Esophagus muscularis mucosa (tissue), 4 donors: ENCODE measurements at places on chromosomes 12 and 14. TPM values are rescaled to one million over a fixed set of nuclear protein-coding genes. Genes with fewer than 3 reads are reported as not detected.

DNA sequence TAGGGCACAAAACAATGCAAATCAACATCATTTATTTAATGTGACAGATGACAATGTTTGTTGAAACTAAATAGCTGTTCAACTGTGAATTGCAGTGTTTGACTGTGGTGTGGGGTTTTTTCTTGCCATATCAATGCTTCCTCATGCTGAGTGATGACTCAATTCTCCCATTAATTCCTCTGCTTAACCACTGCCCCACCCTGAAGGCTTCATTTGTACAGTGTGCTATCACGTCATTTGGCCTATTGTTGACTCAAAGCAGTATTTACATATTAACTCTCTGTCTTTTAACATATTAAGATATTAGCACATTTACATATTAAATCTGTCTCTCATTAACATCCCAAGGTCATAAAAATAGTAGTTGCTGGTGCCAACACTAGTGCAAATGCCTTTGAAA lies 164.8 kb upstream of the NRXN3 start:
- DNase-seq, result no peak

- DNase-seq, result no peak
Observed at GRCh38 chr12:27970401-27971120, 2.0 kb downstream of the PTHLH start.

The MMP17 gene
- 5.3 TPM for total RNA-seq

The SALL2 gene
- total RNA-seq, result 8.3 TPM
